ENCODE measurements at places on chromosomes 12 and 14.

DNA sequence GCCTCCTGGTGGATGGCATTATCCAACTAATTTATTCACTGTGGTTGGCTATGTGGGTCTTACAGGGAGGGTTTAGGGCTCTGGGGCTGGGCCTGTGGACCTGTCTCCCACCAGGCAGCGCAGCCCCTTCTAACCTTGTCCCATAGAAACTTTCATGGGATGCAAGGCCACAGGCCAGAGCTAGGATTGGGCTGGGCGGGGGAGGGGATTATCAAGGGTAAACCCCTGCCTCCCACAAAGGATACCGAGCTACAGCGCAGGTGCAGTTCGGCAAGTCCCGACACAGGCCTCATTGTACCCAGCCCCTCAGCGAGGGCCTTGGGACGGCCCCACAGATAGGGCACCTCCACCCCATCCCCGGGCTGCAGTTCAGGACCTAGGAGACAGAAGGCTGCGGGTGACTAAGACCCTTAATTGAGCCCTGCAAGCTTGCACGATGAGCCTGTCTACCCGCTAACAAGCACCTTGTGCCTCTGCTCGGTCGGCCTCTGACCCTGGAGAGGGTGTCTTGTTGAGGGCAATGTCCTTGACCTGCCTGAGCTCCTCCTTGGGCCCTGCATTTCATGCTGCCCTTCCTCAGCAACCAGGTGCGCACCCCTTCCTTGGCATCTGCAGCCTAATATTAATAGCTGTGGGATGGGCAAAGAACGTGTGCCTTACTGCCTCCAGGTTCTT lies 46.7 kb downstream of the PSMA6 start:
- no peak for DNase-seq

GRCh38 chr14:100449225-100449987 lies 126.3 kb downstream of the SLC25A47 start:
- no peak for DNase-seq

DNA sequence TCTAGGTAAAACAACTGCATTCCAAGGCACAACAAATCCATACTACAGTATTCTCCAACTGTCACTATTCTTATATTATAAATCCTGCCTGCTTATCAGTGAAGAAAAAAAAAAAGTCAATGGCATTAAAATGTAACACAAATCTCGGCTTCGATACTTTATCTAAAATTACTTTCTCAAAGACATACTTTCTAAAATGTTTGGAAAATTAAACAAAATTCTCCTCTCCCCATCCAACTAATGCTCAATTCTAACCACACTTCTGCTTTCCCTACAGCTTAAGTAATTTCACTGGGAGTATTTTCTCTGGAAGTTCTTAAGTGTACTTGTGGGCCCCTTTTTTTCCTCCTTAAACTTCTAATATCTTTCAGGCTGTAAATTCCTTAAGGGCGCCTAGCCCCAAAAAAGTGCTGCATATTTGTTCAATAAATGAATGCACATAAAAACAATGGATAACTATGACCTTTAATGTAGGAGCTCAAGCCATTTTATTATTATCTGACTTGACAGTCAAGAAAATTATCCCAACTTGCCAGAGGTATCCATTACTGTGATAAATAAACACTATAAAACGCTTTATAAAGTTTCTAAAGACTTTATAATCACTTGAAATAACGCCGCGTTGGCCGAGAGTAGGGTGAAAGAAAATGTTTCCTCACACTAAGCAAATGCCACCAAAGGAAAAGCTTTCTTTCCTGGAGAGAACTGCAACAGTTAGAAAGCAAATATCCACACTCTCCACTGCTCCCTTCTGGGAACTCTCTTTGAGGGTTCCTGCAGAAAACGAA lies 977 bp downstream of the HEATR5A start:
- DNase-seq, result no peak

DNA sequence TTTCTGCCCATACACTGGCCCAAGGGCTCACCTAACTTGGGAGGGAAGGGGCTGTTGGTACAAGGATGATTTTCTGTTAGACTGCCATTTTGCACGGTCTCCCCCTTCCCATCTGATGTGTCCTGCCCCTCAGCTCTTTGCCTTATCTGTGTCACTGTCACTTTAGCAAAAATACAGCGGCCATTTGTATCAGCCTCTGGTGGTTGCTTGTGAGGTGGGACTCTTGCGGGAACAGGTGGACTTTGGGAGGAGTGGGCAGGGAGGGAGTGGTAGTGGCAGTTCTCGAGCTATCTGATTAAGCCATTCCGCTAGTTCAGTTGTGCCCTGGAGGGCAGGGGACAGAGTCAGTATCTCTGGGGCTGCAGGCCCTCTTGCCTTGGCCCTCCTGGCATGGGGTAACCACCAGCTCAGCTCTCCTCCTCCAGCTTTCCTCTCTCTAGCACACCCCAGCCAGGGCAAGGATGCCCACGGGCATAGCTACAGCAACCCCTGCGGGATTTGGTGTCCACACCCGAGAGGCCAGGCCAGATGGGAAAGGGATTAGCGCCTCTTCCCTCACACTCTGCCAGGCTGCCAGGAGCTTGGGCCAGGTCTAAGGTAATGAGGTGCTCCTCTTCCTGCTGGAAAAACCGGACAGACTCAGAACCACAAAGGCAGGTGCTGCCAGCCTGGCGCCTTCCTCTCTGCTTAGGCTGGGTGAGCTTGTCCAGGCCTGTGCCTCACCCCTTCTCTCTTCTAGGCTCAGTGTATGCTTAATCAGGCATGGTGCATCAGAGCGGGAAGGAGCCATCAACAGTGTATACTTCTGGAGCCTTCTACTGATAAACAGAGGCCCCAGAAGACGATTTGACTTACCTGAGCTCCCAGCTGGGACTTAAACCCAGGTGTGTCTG lies 8.7 kb downstream of the SLC48A1 start:
- no peak for DNase-seq

- no peak for DNase-seq
Measured at GRCh38 chr12:14272956-14273912, 92.2 kb upstream of the ATF7IP start.

GRCh38 chr12:25372002-25372401 lies 121.3 kb upstream of the KRAS start:
- no peak for DNase-seq

- no peak for DNase-seq
Measured at GRCh38 chr14:65348137-65348536, 64.4 kb upstream of the FUT8 start.

DNA sequence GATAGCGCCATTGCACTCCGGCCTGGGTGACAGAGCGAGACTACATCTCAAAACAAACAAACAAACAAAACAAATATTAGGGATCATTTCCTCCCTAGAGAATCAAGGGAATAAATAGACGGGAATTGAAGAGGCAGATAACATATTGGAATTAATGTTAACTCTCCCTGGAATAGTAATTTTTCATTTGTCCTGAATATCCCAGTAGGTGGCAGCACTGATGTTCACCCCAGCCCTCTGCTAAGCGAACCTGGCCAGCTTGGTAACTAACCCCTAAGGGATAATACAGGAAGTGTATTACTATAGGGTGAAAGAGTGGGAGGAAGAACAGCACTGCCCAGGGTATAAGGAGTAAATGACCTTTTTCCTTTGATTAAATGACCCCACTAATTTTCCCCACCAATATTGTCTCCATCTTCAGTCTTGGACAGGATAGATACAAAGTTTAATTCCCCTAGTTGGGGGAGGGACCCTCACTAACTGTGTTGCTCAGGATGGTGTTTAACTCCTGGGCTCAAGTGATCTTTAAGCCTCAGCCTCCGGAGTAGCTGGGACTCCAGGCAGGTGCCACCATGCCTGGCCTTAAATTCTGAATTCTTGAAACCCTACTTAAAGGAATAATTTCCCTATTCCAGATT lies 40.5 kb downstream of the SLC2A14 start:
- DNase-seq, result peak; percentile 71

- DNase-seq, result peak; percentile 61
Measured at GRCh38 chr12:2794191-2794735, 507 bp upstream of the FKBP4 start.

DNA sequence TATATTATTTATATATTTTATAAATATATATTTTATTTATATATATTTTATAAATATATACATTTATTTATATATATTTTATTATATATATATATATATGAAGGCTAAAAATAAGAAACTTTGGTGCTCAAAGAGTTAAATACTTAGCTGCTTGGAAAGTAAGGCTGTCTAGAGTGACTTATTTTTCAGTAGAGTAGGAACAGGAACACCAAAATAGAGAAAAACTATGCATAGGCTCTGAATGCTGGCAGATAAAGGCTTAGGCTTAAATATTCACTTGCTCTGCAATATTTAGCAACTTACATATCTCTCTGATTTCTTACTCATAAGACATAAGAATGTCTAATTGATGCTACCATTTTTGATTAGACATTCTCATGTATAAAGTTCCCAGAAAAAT lies 991.2 kb downstream of the VRK1 start:
- no peak for DNase-seq

DNA sequence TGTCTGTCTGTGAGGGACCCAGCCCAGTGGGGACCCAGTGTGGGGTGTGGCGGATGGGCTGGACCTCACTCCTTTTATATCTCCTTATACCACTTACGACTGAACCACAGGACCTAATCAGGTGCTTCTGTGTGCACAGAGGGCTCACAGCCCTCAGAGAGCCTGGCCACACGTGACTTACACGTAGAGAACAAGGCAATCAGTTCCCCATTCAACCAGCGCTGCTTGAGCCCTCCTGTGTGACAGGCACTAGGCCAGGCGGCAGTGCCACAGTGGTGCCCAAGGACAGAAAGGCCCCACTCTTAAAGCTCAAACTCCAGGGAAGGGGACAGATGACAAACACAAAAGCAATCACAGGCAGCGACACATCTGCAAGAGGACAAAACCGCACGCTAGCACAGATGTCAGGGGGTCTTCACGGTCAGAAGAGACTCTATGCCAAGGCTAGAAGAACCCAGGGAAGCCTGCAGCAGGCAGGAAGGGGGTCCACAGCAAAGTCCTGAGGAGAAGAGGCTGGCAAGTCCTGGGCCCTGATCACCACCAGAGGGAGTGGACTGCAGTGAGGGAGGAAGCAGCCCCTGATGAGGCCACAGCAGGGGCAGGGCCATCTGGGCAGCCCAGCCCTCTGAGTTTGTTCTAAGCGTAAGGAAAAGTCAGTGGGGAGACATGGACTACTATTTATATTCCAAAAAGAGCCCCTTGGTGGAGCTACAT lies 39.3 kb downstream of the SETD3 start:
- no peak for DNase-seq

DNA sequence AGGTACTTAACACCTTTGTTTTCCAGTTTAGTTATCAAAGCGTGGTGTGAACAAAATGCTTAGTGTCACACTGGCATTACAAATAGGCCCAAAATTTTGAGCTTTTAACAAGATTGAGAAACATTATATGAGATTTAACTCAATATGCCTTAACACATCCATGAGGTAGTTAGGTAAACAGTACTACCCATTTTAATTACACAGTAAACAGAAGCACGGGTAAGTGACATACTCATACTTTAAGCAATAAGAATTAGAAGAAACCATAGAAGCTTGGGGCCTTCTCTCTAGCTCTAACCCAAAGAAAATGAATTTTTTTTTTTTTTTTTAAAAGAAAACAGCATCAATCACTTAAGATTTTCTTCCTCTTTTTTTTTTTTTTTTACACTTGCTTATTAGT lies 15.5 kb upstream of the PHLDA1 start:
- no peak for DNase-seq

DNA sequence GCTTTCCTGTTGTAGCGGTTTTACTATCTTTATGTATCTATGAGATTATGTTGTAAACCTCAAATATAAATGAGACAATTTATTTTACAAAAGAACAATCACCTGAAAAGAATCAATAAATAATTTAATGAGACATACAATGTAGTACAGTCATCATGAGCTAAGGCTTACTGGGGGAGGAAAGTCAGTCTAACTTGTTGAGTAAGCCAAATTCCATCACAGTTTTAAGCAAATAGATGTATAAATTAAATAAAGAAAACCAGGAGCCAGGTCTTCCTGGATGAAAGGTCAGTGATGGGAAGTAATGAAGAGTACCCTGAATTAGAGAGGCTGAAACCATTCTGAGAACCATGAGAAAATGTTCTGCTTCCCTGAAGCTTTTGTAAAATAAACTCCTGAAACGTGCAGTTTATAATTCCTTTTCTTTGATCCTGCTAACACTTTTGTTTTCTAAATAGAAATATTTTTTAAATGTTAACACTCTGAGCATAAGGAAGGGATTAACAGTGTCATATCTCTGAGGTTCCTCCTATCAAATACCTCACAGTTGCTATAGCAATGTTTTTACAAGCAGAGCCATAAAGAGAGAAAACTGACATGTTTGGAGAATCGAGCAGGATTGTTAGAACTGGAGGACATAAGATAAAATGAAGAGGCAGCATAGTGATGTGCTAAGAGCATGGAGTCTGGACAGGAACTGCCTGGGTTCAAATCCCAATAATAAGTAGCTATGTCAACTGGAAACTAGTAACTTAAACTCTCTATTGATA lies 444.9 kb upstream of the FOXG1 start:
- no peak for DNase-seq

DNA sequence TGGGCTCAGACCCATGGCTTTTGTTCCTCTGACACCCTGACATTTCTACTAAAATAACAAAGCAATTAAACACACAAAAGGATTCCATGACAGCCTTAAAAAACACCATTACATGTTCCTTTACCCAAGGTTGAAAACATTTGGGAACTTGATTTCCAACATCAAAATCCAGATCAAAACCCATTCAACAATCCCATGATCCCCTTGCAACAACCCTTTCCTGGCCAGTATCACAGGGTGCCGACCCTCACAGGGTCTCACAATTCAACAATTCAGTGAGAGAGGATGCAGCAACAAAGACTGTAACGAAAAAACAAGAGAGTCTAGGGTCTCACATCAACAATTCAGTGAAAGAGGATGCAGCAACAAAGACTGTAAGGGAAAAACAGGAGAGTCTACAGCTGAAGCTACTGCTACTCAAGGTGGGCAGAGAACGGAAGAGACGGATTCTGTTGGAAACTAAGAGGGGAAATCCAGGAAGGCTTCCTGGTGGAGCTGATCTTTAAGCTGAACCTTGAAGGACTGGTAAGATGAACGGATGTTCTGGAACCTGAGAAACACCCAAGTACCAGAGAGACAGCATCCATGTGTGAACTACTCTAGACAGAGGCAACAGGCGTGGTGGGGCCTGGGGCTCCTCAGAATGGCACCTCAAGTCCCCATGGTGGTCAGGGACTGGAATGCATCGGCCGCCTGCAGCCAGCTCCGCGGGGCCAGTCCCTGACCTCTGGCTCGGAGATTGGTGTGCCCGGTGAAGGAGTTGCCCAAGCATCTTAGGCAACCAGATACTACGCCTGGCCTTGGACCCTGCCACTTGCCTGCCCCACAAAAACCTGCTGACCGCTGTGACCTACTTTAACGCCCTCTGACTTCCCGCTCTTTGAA lies 22.7 kb upstream of the ZFP36L1 start:
- no peak for DNase-seq

GRCh38 chr12:21697904-21698630 lies 40.4 kb upstream of the LDHB start:
- no peak for DNase-seq

GRCh38 chr12:13599176-13599575 lies 382.2 kb downstream of the GRIN2B start:
- DNase-seq, result no peak

- DNase-seq, result no peak
Measured at GRCh38 chr14:61326847-61327246, 5.5 kb downstream of the PRKCH start.

All from SW 1271 (cell line).